Stimulated activated CD8-positive, alpha-beta memory T cell treated with anti-CD3 and anti-CD28 coated beads, Interleukin-12 subunit alpha, Interleukin-12 subunit beta, amount 100 ng/mL, for 1 hour (primary cell): ENCODE measurements at places on chromosomes 7 and 10.
A peak's percentile ranks its signal among the peaks of the same experiment; 100 is the strongest.

- DNase-seq: peak; percentile 27
Measured at GRCh38 chr10:87850742-87851205, 12.6 kb downstream of the KLLN start.

- DNase-seq: no peak
Measured at GRCh38 chr10:97633921-97634320, 621 bp upstream of the MORN4 start.

DNA sequence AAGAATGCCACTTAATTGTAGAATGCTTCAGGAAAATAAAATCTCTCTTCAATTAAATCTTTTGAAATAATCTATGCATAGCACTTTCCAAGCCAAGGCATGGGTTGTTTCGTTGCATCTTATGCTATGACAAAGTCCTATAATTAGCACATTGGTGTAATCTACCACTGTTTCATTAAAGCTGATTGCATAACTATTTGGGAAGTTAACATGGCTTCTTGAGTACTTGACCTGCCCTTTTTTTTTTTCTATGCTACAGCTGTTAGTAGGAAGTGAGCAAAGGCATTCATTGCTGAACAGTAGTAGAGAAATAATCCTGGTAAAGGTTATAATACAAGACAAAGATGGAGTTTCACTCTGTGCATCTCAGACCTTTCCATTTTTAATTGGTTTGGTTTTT lies 557.2 kb upstream of the CELF2 start:
- no peak for DNase-seq

- DNase-seq: no peak
Measured at GRCh38 chr7:29924684-29925083, 64.9 kb downstream of the SCRN1 start.

DNA sequence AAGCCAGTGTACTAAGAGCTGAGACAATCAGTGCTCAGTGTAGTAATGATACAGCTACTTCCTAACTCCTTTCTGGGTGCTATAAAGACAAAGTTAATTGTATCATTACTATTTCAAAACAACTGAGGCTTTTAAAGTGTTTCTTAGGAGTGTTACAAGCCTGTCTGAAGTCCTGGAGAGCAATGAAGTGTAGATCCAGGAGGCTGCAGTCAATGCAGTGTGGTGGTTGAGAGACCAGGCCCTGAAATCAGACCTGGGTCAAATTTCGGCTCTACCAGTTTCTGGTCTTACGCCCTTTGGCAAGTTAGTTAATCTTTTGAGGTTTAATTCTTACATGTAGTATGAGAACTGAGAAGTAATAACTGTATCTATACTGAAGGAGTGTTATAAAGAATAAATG lies 387.0 kb downstream of the SDK1 start:
- DNase-seq: no peak

- DNase-seq: no peak
Measured at GRCh38 chr7:129166745-129167144, 21.7 kb upstream of the SMO start.

DNA sequence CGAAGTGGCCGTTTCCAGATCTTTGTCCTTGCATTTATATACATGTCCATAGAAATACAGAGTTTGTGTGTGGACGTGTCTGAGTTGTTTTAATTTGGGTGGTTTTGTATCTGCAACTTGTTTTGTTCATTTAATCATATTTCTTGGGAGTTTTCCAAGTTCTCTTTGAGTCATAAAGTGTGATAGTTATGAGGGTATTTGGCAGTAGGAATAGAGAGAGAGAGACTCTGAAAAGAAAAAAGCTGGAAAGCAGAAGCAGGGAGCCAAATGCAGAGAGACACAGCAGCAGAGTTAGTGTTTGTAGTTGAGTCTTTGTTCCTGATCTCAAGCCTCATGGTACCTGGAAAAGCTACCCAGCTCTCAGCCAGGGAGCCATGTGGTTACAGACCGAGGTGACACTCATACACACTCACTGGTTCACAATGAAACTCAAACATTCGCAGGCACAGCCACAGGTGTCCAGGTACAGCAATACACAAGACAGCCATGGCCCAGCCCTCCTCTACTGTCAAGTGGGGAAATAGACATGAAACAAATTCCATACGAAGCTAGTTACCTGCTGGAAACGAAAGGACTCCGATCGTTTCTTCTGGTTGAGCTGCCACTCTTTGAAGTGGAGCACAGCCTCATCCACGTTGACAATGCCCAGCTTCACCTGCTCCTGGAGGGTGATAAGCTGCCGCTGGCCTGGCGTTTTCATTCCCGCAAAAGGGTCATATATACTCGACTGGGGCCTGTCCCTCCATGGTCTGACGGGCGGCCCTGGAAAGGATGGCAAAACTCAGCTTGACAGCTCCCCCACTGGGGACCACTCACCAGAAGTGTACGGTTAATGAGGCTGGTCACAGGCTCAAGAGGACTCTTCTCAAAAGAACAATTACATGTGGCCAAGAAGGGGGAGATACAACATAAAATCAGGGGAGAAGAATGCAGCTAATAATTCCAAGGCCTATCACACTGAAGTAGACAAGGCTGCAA lies 33.3 kb upstream of the TM9SF3 start:
- DNase-seq: no peak

- DNase-seq: no peak
Measured at GRCh38 chr10:104327745-104328645, 10.3 kb downstream of the ITPRIP start.

DNA sequence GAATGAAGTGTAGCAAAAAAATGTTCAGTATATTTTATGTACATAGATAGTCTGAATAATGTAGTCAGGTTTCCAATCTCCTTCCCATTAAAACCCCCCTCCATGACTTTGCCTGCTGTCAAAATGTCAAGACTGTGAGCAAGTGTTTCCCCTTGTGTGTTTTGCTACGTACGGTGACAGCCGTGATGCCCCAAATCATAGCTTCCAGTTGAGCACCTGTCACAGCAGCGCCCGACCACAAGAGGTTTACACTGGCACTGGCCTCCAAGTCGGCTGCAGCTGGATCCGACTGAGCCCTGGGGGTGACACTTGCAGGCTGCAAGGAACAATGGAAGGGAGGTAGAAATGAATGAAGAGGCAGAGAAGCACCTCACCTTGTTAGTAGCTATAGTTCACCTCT lies 62.3 kb downstream of the LAMB4 start:
- DNase-seq: no peak

- no peak for DNase-seq
Measured at GRCh38 chr10:6843481-6843881, 263.4 kb upstream of the PRKCQ start.

DNA sequence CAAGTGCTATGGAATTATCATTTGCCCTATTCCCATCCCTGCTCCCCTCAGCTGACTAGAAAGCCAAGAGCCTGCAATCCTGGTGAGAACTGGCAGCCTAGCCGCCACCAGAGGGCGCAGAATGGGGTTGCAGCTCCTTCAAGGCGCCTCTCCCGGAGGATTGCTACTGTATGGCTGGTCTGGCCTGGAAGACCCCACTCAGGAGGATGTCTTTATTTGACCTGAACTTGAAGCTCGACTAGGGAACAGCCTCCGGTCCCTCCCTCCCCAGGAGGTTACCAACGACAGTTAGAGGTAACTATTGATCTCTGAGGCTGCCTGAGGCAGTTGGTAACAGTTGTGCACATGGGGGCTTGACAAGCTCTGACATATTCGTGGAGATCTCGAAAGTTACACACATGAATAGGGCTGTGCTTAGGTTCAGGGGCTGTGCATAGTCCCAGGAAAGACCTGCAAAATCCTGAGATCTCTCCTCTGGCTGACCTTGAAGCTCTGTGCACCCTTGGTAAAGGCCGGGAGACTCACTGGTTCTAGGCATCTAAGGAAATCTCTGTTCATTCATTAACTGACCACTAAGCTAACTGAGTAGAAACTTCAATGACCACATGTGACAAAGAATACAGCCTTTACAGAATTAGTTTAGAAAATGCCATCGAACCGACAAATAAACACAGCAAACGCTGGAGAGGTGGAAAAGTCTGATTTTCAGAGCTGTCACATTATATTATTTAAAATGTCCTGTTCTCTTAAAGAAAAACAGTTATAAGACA lies 65.7 kb downstream of the TSPAN12 start:
- peak; percentile 28 for DNase-seq

DNA sequence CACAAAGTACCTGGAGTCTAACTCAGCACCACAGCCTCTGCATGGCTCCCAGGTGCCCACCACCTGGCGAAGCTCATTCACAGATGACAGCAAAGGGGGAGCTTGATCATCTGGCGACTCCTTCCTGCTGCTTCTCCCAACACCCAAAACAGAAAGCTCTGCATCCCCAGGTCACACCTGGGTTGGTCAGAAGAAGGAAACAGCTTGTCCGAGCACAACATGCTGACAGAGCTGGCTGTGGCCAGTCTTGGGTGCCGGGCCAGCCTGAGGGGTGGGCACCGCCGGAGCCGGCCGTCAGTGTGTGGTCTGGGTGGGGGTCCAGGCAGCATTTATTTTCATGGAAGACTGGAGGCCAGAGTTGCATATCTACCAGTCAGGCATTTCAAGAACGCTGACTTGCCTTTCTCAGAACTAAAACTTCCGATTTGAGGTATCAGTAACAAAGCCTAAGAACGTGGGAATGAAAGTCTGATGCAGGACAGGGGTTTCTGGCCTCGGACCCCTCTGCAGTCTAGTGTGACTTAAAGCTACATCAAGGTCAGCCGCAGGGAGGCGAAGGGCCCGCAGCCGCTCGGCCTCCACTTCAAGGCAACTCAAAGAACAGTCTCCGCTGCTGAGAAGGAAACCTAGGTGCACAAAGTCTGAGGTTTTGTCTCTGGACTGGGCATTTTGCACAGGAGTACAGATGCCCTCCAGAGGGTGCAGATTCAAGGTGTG lies 109.6 kb downstream of the CYTH3 start:
- no peak for DNase-seq

DNA sequence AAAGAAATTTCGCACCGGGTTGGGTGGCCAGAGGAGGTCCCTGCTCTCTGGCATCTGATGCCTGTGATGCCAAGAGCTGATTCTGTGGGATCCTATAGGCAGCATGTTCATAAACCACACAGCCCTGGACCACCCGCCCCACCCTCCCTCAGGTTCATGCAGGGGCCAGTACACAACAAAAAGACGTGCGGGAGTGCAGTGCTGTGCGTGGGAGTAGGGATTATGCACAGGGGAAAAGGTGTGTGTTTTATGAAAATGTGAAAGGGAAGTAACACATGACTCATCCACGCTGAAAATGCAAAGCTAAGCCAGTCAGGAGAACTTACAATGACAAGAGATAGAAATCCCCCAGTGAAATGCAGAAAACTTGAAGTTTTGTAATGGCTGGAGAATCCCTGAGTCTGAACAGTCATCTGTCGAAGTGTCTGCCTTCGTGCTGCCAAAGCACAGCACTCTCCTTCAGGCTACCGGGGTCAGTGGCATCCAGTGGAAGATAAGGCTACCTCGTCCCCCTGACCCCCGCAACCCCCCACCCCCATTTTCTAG lies 1.1 kb downstream of the KIAA1217 start:
- DNase-seq: no peak

- DNase-seq: no peak
Measured at GRCh38 chr10:22323538-22324305, 2.8 kb downstream of the BMI1 start.

GRCh38 chr7:12706900-12707536 lies 19.6 kb downstream of the ARL4A start:
- DNase-seq: no peak

- no peak for DNase-seq
Measured at GRCh38 chr7:143447466-143447865, 4.2 kb downstream of the TAS2R60 start.

GRCh38 chr10:10804998-10805740 lies 212.5 kb upstream of the CELF2 start:
- DNase-seq: no peak
